ENCODE measurements at places on chromosomes 7 and 10.

- DNase-seq, result no peak
These were observed 226.2 kb downstream of the THSD7A start for GRCh38 chr7:11605749-11606148.

- DNase-seq, result no peak
These were observed 23.8 kb downstream of the TMEM196 start for GRCh38 chr7:19749658-19750057.

DNA sequence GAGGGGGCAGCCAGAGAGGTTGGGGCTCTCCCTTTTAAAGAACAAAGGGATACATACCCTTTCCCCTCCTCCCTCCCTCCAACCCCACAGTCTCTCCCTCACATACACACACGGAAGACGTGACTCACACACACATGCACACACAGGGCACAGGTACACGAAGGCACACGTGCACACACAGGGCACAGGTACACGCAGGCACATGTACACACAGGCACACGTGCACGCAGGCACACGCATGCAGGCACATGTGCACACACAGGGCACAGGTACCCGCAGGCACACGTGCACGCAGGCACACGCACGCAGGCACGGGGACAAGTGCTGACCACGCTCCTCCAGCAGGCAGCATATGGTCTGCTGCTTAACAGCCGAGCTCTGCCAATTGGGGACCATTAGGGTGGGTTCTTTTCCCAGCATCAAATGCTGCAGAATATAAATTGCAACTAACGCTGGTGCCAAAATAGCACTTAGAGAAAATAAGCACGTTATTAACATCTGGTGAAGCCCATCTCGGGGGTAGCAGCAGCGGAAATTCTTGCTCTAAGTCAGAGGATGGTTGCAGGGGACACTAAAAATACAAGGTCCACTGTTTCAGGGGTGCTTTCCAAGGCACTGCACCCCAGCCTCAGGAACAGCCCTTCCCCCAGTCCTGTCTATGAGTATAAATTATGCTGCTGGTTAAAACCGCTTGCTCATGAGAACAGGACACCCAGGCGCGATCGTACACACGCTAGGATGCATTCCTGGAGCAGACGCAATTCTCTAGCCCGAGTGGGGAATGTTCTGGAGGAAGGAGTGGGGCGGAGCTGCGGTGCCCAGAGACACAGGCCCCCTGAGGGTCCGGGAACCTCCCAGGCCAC, 55.2 kb upstream of the TNRC18 start:
- peak; percentile 38 for DNase-seq

- no peak for DNase-seq
These were observed 3.1 kb downstream of the ZNF786 start for GRCh38 chr7:149087376-149087775.

- DNase-seq, result no peak
These were observed 53.6 kb upstream of the PODXL start for GRCh38 chr7:131610007-131610406.

DNA sequence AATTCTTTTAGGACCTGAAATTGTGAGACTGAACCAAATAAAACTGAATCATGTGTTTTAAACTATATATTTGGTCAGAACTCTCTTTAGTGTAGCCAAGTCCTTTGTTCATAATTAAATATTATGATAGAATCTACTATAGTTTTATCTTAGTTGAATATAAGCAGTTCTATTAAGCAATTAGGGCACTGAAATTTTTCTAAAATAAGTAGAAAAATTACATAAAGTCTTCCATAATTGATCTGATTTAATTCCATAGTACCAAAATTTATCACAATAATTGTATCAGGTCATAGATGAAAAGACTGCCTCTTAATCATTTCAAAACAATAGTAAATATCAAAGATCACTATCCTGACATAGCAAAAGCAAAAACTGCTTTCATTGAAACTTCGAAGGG, 90.1 kb upstream of the BET1 start:
- no peak for DNase-seq

DNA sequence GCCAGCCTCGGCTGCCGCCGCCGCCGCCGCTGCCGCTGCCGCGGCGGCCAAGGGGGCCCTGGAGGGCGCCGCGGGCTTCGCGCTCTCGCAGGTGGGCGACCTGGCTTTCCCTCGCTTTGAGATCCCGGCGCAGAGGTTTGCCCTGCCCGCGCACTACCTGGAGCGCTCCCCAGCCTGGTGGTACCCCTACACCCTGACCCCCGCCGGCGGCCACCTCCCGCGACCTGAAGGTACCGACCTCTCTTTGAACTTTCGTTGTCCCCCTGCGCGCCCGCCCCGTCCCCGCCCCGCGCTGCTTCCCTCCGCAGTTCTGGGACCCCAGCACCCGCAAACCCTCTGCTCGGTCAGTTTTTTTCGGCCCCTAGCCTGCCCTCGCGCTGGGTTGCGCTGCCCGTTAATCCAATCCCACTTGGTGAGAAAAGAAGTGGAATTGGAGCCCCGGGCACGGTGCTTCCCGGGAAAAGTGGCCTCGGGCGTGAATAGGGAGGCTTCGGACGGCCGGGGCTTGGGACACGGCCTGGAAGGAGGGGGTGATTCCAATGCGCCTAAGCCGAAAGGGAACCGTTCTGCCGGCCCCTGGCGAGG, 543 bp downstream of the HMX3 start:
- no peak for DNase-seq

All from skeletal muscle cell (primary cell).